ENCODE measurements at places on chromosomes 2 and 18.
A peak's percentile ranks its signal among the peaks of the same experiment; 100 is the strongest.

- DNase-seq = no peak
These were observed 565.5 kb upstream of the CHAC2 start for GRCh38 chr2:53202063-53202462.

DNA sequence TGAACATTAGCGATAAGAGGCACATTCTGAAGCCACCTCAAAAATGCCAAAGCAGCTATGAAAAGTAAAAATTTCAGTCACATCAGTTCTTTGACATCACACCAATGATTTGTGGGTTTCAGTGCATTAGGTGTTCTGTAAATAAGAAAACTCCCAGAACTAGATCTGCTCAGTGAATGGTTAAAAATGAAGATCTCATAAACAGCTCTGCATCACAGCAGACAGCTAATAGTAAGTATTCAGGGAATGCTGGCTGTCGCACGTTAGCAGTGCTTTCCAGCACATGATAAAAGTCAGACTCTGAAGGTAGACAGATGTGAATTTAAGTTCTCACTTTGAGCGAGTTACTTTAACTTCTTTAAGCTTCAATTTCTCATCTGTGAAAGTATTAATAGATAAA is 154.9 kb downstream of the SATB2 start:
- DNase-seq = no peak

GRCh38 chr2:224551693-224552092 is 33.5 kb downstream of the CUL3 start:
- no peak for DNase-seq

- DNase-seq = peak; percentile 64
These were observed 8.6 kb downstream of the CABLES1 start for GRCh38 chr18:23143815-23144261.

Measured in right kidney (tissue), 9 donors.